ENCODE measurements at places on chromosomes 1 and 21. TPM values are rescaled to one million over a fixed set of nuclear protein-coding genes. Genes with fewer than 3 reads are reported as not detected.

- no peak for DNase-seq
Observed at GRCh38 chr1:156098784-156099183, 15.7 kb upstream of the LMNA start.

The ITLN2 gene
- total RNA-seq, result not detected

The DMRTA2 gene
- total RNA-seq, result not detected

DNA sequence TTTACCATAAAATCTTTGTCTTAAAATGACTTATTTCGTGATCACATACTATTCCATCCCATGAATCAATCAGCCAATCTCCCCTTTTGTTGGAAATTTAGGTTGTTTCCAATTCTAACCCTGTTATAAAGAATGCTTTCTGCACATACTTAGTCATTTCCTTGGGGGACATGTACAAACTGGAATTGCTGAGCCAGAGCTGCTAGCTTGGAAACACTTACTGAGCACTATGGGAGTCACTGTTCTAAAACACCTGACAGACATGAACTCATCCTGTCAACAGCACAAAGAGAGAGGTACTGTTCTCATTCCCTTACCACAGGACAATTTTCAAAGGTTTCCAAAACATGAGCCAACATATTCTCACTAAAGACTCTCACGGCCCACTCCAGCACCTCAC is 32.1 kb downstream of the AK2 start:
- DNase-seq, result peak; percentile 41

- no peak for DNase-seq
Observed at GRCh38 chr1:9440763-9441194, 98.5 kb upstream of the SLC25A33 start.

The TTLL10 gene
- total RNA-seq, result 0.36 TPM

DNA sequence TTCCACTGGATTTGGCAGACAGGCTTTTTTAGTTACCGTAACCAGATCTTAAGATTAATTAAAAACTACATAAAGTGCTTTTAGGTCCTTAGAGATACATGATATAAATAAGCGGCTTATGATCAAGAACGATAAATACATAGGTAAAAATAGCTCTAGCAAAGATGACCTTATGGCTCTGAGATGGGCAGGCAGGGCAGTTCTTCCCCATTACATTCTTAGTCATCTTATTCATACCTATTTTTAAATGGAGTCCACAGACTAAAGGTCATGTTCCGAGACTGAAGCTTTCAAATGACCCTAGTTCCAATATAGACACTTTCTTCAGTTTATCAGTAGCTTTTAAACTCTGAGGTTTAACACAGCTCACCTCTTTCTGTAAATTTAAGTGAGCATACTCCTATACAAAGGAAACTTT is 4.3 kb downstream of the MCL1 start:
- DNase-seq, result no peak

- no peak for DNase-seq
Observed at GRCh38 chr1:154957091-154957657, 1.3 kb upstream of the PBXIP1 start.

The RUNX3 gene
- 3.7 TPM for total RNA-seq

DNA sequence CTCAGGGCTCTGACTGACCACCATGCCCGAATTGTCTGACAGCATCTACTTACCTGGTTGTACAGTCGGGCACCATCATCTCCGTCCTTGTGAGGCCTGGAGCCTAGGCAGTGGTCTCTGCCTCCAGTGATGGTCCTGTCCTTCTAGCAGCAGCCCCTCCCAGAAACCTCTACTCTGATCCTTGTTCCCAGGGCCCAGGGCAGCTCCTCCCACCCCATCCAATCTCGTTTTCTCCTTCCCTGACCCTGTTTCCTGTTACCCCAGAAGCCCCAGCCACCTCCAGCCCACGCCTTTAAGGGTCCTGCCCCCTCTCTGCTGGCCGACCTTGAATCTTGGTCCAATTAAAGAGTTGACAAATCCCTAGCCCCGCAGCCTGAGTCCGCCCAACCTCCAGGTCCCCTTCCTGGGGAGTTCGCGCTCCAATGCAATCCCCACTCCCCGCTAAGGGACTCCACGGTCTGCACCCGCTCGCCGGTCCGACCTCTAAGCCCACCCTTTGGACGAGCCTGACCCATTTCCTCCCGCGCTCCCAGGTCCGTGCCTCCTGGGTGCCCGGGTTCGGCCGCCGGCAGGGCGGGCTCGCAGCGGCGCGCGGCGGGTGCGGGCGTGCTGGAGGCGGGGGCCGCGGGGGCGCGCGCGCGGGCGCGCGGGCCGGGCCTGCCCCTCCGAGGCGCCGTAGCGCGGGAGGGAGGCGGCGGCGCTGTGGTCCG is at the start of gene B4GALT2:
B4GALT2 (plus strand) TSS at position 660 of the 710 bp plus-strand sequence. CDS start 1,951 bp downstream, outside the sequence.
- peak; percentile 38 for DNase-seq

The LDLRAD1 gene
- not detected for total RNA-seq

GRCh38 chr1:109263597-109264378 is 14.4 kb downstream of the CELSR2 start:
- peak; percentile 94 for DNase-seq

DNA sequence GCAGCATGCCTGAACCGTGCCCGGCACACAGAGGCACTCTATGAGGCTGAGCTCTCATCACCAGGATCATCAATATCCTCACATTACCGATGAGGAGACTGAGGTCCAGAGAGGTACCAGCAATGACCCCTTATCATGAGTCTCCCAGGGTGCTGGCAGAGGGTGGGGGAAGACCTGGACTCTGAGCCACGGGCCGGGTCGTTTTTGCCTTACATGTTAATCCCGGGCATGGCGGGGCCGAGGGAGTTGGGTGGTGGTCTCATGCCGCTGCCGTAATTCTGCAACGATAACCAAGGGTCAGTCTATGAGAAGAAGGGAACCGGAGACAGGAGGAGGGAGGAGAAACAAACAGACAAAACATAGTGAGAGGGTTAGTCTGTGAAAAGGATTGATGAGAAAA is 43.1 kb downstream of the MRPL37 start:
- no peak for DNase-seq

- DNase-seq, result peak; percentile 81
Observed at GRCh38 chr1:110312188-110313121, 26.7 kb upstream of the RBM15 start.

The PRSS38 gene
- total RNA-seq, result not detected

- DNase-seq, result no peak
Observed at GRCh38 chr1:58802640-58803399, 19.0 kb upstream of the JUN start.

The FCRL5 gene
- total RNA-seq, result not detected

GRCh38 chr1:3712573-3713535 is 39.4 kb upstream of the CCDC27 start:
- DNase-seq, result no peak

- no peak for DNase-seq
Observed at GRCh38 chr1:178294654-178295053, 200.8 kb downstream of the RASAL2 start.

GRCh38 chr1:113552244-113552643 is 161.9 kb downstream of the MAGI3 start:
- DNase-seq, result peak; percentile 22

DNA sequence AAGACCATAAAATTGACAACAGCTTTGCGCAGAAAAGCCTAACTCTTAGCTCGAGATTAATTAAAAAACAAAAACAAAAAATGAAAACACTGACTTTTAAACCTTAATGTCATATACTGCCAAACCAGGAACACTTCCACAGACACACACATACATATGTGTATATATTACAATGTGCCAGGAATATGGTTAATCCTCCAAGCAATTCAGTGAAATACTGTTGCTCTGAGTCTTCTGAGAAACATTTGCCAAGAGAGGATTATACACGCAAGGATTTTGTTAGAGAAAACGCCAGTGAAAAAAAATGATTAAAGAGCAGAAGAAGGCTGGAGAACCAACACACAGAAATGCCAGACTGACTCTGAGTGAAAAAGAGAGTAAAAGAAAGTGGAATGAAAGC is 116.7 kb upstream of the CHRM3 start:
- no peak for DNase-seq

DNA sequence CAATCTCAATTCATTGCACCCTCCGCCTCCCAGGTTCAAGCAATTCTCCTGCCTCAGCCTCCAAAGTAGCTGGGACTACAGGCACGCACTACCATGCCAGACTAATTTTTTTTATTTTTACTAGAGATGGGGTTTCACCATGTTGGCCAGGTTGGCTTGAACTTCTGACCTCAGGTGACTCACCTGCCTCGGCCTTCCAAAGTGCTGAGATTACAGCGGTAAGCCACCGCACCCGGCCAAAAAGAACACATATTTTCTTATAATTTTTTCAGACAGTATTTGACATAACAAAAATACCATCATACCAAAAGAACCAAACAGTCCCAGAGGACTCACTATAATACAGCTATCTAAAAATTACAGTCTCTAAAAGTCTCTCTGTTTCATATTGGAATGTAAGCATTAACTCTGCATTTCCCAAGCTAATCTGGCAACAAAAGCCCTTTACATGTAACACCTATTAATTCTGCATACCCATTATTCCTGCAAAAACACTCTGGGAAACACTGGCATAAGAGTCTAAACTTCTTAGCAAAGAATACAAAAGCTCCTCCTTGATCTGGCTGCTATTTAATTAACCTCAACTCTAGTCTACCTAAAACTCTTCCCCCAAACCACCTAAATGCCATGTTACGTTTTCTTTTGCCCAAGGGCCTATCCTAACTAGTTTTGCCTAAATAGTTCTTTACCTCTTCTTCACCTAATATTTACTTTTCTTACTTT is 26.9 kb downstream of the WDR26 start:
- DNase-seq, result peak; percentile 64

DNA sequence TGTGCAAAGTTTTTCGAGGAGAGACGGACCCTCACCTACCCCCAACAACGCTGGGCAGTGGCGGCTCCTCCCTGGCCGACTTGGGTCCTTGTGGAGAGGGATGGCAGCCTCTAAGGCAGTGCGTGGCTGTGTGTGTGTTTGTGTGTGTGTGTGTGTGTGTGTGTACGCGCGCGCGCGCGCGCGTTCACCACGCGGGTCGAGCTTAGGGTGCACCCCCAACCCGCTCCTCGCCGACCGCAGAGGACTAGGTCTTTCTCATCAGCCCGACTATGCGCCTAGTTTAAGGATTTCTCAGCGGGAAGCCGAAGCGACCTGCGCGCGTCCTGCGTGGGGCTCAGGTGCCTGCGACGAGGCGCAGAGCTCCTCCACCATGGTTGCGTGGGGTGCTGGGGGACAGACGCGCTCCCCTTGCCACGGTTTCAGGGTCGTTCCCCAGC is 940 bp downstream of the SOX13 start:
- peak; percentile 27 for DNase-seq

The TDRD5 gene
- not detected for total RNA-seq

DNA sequence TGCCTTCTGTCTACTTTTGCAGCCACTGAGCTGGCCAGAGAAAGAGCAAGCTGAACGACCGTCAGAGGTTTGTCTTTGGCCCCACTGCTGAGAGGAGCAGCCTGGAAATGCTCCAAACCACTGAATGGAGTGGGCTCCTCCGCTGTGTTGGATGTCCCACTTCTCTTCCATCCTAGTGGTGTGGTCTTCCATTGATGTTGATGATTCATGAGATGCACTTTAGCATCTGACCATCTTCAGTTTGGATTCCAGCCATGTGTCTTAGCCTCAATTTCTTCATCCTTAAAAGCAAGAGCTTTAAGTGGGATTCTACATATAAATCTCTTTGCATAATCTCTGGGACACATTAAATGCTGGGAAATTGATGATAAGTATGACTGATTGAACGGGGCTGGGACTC is 276.9 kb downstream of the SIPA1L2 start:
- no peak for DNase-seq

The SPRR2F gene
- total RNA-seq, result not detected

DNA sequence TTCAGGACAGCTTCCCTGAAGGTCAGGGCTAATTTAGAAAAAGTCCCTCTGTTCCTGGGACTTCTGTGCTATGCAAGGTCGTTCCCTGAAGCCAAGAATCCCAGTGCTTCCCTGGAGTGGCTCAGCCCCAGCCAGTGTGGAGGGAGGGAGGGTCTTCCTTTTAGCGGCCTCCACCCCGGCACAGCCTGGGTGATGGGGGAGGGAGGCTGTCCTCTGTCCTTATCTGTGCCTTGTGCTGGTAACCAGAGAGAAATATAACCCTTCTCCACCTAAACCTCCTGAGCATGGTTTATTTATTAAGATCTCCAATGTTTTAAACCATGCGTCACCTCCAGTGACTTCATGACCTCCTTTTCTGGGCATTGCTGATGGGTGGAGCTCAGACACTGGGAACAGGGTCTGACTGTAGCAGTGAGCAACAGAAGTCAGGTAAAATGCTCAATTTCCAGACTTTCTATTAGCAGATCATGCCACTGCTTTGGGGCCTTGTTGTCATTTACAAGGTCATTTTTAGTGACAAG is 157.1 kb downstream of the DSCAM start:
- no peak for DNase-seq

DNA sequence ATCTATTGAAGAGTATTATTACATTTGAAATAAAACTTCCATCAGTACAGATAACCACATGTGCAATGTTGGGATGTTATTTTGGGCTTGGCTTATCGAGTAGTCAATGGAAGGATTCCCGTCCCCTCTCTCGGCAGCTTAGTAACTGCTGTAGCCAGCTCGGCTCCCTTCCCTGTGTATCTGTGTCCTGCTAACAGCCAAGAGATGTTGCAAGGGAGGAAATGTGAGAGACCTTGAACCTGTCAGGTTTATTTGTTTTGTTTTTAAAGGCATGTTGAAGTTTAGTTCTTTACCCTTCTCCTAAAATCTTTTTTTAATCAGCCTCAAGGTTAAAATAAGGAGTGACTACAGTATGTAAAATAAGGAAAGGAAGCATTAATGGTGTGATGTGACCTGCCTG is 13.6 kb upstream of the TARS2 start:
- no peak for DNase-seq

DNA sequence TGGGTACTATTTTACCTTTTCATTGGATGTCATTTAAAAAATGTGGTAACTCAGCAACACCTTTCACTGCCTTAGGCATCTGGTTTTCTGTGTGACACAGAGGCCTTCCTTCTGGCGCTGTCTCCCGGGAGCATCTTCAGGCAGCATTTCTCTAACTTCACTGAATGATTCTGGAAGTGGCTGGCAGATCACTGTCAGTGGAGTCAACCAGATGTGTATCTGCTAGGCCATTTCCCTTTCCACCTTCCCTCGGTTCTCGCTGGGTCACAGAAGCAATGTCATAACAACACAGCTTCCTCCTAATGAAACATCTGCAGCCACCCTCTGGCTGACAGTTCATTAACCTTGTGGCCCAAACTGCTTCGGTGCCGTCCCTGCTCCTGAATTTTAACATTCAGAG is 137.8 kb downstream of the KIF26B start:
- no peak for DNase-seq

DNA sequence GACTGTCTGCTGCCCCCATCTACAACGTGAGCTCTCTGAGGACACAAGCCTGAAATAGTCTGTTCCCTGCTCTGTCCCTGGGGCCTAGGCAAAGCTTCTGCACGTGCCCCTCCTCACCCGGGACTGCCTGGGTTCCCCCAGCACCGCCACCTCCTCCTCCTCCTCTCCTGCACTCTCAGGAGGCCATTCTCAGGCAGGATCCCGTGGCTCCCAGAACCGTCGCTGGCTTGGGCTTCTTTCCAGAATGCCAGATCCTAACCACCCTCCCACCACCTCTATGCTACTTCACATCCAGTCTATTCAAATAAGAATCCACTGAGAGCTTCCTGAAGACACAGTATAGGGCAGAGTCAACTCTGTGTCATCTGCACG is 11.2 kb downstream of the NPHP4 start:
- DNase-seq, result no peak
